ENCODE measurements at places on chromosomes 3 and 15. TPM values are rescaled to one million over a fixed set of nuclear protein-coding genes. Genes with fewer than 3 reads are reported as not detected.

DNA sequence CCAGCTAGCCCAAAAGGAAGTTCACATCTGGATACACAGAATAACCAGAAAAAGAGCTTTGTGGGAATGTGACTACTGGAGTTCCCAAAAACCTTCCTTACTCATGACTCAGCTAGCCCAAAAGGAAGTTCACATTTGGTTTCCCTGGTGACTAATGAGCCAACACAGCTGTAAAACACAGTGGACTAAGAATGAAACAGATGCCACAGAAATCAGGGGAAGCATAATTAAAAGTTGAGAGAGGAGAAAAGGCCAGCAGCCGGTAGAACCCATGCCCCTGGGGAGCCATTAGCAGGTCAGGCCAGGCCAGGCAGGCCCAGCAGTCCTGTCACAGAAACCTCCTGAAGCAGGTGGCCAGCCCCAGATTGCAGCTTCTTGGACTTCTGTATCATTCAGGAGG is 130.3 kb downstream of the GHSR start:
- peak; percentile 50 for DNase-seq

- no peak for DNase-seq
Observed at GRCh38 chr3:174846055-174846454, 13.1 kb upstream of the NAALADL2 start.

- peak; percentile 93 for DNase-seq
Observed at GRCh38 chr3:56467108-56467507, 1.2 kb downstream of the ERC2 start.

GRCh38 chr3:68880632-68881031 is 51.7 kb downstream of the TAFA4 start:
- DNase-seq = no peak

DNA sequence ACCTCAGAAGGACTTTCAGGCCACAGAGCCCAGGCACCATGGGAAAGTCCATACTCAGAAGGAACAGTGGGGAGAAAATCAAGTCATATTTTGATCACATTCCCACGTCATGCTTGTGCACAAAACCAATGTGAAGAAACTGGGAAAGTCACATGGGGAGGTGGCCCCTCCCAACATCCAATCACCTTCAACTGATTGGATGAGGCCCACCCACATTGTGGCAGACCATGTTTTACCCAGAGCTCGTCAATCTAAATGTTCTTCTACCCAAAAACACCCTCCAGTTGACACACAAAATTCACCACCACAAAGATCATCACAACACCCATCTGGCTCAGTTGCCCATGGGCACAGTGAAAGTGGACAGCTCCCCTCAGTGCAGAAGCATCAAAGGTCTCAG is 248.2 kb upstream of the IGF1R start:
- no peak for DNase-seq

DNA sequence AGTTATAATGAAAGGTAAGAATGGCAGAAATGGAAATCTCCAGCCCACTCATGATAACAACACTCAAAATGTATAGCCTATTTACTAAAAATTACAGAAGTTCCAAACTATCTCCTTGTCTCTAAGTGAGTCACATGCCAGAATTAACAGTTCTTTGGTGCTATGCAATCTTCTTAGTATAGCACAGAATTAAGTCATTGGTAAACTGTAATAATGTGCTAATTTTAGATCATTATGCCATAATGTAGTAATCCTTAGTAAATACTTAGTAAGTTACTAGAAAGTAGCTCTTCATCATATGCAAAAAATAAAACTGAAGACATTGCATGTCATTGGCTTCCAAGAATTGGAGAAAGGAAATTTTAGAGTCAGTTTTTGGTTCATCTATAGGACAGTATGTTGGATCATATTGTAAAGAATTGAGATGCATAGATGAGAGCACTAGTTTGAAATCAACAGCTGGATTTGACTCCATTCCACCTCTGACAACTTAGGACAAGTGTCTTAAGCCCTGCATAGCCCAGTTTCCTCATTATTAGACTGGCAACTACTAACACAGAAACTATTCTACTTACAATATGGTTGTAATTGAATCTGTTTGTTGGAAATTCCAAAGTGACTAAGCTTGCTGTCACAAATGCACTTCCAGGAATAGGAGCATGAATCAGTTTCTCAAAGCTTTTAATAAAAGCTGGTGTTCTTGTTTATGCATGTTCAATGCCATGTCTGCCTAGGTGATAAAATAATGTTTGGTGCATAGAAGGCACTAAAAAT is 40.1 kb upstream of the CD47 start:
- DNase-seq = no peak

GRCh38 chr15:54017251-54017650 is 39.0 kb downstream of the UNC13C start:
- no peak for DNase-seq

DNA sequence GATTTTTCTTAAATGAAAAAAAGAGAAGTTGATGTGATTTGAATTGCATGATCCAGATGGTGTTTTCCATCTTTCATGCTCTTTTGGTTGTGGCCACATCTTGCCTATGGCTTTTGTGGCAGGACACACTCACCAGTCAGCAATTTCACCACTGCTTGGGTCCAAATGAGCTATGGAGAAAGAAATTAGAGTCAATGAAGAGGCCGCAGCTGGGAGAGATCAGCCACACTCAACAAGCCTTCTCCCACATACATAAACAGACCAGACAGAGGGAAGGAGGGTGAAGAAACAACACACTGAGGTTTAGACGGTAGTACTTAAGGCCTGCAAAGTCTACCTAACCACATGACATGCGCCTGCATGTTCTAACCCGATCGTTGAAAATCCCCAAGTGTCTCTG is 110.7 kb upstream of the CDIN1 start:
- DNase-seq = peak; percentile 15

DNA sequence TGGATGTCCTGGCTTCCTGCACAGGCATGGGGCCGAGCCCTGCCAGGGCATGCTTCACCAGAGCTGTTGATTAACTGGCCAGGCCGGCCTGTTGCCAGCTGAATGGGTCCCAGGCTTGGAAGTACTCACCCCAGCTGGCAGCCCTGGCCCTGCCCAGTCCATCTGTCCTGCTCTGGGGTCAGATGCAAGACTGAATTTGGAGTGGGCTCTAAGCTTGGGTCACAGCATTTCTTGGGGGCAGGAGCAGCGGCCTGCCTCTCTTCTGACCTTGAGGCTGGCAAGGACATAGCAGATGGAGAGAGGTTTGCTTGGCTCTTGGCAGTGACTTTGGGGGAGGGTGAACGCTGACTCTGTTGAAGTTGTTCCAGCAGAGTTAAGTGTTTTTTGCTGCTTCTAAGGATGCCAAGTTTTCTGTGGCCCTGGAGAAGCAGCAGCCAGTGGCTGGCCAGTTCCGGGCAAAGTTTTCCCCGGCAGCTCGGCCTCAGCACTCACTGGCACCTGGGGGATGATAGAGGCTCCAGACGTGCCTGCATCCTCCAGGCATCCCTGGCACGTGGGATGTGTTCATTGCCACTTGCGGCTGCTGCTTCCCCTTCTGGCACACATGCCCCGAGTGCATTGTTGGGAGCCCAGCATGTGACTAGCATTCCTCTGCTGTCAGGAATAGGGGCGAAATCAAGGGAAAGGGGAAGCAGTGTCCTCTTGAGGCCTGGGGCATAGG is 22.9 kb downstream of the PDIA5 start:
- no peak for DNase-seq

CCDC80 gene
- polyA plus RNA-seq = 97.8 TPM

PXYLP1 gene
- polyA plus RNA-seq = 41.2 TPM

DNA sequence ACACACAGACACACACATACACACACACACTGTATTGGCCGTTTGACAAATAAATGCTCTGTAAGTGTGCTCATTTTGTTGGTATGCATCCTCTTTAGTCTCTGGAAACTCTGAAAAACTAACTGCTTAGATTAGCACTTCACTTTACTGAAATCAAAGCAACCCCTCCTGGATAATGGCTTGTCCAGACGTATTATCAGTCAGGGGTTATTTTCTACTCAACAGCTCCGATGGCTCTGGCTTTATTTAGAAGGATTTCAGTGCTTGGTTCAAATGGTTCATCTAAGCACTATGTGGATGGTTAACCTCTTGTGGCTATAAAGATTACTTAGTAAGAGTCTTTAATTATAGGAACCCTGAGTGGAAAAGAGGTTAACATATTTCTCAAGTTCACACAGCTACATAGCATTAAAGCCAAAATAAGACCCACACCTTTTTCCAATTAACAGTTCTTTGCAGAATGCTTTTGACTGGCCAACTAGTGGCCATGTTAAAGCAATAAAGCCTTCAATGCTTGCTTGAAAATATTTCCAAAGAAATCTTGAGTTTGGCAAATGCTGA is 516.1 kb upstream of the NAALADL2 start:
- DNase-seq = no peak

DNA sequence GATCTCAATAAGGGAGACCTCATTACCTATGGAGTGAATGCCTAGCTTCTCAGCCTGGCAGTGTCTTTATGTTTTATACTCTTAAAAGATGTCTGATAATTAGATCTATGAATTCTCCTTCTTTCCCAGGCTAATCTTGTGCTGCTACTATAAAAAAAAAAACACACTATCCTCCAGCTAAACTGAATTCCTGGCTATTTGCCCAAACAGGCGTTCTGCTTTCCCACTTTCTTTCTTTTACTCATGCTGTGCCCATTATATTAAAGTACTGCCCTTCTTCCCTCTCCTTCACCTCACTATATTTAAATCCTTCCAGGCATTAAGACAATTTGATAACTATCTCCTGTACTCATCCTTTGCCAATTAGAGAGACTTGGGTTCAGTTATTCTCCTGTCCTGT is 1134.9 kb downstream of the ROBO2 start:
- DNase-seq = no peak

DNA sequence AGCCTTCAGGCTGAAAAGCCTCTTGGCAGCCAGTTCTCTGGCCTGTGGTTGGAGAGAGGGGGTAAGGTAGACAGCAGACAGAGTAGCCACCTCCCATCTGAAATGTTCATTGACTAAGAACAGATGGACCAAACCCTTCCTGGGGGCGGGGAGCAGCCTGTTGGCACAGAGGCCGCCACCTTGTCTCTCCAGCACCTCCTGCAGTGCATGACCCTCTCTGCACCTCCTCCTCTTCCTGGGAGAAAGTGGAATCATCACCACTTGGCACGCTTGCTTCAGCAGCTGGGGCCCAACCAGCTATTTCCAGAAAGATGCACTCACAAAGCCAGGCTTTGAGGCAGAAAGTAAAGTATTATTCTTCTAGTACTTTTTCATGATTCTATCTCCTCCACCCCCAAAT is 313.4 kb upstream of the CHRM5 start:
- no peak for DNase-seq
